Naive thymus-derived CD4-positive, alpha-beta T cell (primary cell): ENCODE measurements at places on chromosomes 12 and 14. TPM values are rescaled to one million over a fixed set of nuclear protein-coding genes. Genes with fewer than 3 reads are reported as not detected.

GRCh38 chr14:28758885-28759652, 7.5 kb upstream of the FOXG1 start:
- DNase-seq: no peak

- DNase-seq: no peak
These were observed 1.1 kb downstream of the ADSS1 start for GRCh38 chr14:104724981-104725771.

DNA sequence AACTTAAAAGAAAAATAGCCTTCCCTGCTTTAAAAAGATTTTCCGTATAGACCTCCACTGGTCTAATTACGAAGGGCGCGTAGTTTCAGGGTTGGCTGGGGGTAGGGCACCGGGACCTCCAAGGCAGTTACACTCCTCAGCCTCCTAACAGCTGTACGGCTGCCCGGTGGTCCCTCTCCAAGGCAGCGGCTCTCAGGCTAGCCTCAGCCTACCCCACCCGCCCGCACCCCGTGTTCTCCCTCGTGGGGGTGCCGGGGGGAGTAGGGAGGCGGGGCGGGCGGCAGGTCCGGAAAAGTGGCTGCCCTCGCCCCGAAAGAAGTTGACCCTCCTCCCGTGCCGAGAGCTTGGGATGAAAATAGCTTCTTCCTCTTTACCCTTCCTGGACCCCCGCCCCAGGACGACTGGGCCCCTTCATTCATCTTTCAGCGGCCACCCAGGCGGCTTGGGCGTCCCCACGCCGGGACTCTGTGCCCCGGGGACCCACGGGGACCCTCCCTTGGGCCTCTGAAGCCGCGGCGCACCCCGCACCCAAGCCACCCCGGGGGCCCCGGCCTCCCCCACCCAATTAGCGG, 991 bp upstream of the RCOR1 start:
- DNase-seq: no peak

- DNase-seq: no peak
These were observed 92.9 kb downstream of the ESR2 start for GRCh38 chr14:64201296-64201695.

DNA sequence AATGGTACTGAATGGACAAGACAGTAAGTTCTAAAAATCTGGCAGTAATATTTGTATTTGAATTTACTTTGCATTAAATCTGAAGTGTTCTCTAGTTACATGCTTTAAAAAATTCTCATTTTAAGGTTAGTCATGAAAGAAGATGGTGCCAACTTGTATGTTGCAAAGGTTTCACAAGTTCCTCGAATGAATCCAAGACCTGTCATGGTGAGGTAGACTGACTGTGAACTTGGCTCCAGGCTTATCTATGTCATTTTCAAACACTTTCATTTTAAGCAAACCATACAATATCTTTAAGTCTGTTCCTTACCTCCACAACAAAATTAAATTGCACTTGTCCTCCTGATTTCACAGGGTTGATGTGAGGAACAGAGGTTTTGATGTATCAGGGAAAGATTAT, 23.4 kb downstream of the CLEC2D start:
- DNase-seq: no peak

DNA sequence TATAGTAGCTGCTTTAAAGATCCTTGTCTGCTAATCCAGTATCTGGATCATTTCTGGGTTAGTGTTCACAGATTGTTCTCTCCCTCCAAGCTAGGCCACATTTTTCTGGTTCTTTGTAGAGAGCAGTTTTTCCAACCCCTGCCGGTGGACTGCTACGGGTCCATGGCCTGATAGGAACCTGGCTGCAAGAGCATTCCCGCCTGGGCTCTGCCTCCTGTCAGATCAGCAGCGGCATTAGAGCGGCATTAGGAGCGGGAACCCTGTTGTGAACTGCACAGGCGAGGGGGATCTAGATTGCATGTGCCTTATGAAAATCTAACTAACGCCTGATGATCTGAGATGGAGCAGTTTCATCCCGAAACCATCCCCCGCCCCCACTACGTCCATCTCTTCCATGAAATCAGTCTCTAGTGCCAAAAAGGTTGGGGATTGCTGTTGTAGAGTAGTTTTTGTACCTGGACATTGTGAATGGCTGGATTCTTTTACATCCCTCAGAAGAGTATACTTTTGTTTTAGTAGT, 50.4 kb downstream of the MYRFL start:
- no peak for DNase-seq

GRCh38 chr14:96154900-96155299, 49.7 kb upstream of the BDKRB2 start:
- DNase-seq: no peak

- no peak for DNase-seq
These were observed 183.5 kb upstream of the CAND1 start for GRCh38 chr12:67085699-67086098.

- DNase-seq: no peak
These were observed 388.5 kb downstream of the AACS start for GRCh38 chr12:125453751-125454150.

ING4 gene
- polyA plus RNA-seq: 103 TPM

KRT75 gene
- polyA plus RNA-seq: not detected

MFAP5 gene
- polyA plus RNA-seq: not detected

GDF3 gene
- not detected for polyA plus RNA-seq

SLCO1A2 gene
- not detected for polyA plus RNA-seq

PLA2G1B gene
- polyA plus RNA-seq: 0.92 TPM
